Left ventricle myocardium superior (tissue), 1 donor: ENCODE measurements at places on chromosomes 12 and 14. TPM values are rescaled to one million over a fixed set of nuclear protein-coding genes. Genes with fewer than 3 reads are reported as not detected.

- DNase-seq, result no peak
Measured at GRCh38 chr14:54497224-54497623, 8.4 kb upstream of the GMFB start.

The MYO1A gene
- not detected for total RNA-seq

GRCh38 chr14:68632054-68632895 is 160.6 kb downstream of the ZFP36L1 start:
- peak; percentile 63 for DNase-seq

DNA sequence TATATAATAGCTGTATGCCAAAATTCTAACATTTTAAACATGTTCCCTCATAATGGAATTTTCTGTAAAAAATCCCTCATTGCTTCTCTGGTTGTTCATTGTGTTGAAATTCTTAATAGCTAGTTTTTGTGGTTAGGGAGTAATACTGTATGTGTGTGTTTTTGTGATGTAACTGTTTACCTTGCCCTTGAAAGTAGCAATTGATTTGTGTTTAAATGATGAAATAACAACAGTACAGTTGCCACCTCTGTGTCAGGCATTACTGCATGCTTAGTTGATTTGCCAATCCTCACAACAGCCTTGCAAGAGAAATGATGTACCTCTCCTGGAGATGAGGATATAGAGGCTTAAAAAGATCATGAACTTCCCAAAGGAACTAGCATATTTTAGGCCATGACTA is 94.9 kb downstream of the DAAM1 start:
- no peak for DNase-seq
